Common myeloid progenitor, CD34-positive (primary cell): ENCODE measurements at places on chromosomes 16 and 17.
A peak's percentile ranks its signal among the peaks of the same experiment; 100 is the strongest.

DNA sequence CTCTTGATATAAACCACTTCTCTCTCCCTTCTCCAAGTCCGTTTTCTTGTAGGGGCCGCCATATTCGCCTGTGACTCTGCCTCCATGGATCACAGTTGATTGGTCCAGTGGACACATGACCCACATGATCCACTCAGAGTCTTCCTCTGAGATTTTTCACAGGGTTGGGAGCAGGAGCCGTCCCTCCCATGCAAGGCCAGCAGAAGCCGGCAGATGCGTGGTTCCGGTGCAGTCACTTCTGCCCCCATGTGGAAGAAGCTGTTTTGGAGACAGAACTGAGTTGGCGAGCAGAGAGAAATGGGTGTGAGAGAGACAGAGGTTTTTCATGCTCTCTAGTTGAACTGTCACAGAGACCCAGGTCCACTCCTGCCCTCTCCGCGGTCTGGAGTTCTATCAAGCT, 83.3 kb downstream of the C16orf95 start:
- DNase-seq: peak; percentile 43

GRCh38 chr16:27347930-27348685, 34.3 kb downstream of the IL4R start:
- peak; percentile 78 for DNase-seq

DNA sequence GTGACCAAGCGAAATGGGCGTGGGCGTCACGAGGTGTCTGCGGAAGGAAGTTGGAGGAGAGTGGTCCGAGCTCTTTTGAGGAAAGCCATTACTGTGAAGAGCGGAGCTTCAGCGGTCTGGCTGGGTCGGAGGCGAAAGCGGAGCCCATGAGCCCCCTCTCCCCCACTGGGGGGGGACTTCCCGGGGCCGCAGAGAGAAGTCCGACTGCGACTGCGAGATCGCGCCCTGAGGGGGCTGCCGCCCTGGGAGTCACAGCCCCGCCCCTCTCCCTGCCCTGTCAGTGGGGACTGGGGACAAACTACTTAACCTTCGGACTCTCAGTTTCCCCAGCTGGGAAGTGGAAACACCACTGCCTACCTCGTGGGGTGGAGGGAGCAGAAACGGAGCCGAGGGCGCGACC, 20.0 kb upstream of the ARL4D start:
- DNase-seq: no peak

- DNase-seq: no peak
Measured at GRCh38 chr17:54307351-54307750, 484.6 kb downstream of the KIF2B start.

DNA sequence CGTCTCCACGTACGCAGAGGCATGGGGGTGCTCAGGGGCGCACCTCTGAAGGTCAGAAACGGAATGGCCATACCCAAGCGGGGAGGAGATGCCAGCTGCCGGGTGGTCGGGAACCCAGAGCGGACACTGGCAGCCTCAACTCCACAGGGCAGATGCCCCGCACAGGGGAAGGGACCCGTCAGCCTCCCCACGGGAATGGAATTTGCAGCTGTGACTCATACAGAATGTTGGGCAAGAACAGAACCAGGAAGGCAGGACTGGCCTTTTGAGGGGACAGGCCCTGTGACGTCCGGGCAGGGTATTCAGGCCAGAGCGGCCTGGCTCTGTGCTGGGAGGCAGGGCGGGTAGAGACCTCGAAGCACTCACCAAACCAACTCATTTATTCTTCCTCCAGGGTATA, 7.5 kb downstream of the TK1 start:
- DNase-seq: no peak
